ENCODE measurements at places on chromosomes 2 and 18.

DNA sequence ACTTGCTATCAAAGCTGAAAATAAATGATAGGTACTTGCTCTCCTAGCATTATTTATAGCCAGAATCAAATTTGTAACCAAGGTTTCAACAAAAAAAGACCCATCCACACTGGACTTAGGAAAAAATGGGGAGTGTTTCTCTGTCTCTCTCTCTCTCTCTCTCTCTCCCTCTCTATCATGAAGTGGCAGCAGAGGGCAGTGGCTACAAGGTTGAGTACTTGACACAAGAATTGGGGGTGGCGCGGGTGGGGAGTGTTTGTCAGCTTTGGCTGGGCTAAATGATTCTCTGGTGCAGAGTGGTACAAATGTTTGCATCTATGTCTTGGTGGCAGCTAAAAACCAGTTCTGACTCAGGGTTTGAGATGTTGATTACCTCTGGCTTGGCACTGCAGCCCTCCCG lies 85.0 kb downstream of the RBM43 start:
- DNase-seq, result no peak

GRCh38 chr2:210713122-210713521 lies 156.7 kb downstream of the CPS1 start:
- DNase-seq, result no peak

- DNase-seq, result no peak
These were observed 281.0 kb downstream of the SRBD1 start for GRCh38 chr2:45330108-45330507.

DNA sequence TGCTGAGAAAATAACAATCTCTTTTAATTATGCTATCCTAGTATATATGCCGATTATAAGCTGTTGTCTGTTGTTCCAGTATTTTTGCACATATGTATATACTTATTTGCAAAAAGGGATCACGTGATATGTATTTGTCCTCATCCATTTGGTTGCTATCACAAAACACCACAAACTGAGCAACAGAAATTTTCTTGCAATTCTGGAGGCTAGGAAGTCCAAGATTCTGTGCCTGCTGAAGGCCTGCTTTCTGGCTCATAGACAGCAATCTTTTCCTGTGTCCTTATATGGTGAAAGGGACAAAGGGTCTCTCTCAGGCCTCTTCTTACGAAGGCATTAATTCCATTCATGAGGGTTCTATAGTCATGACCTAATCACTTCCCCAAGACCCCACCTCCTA lies 186.5 kb downstream of the LPIN1 start:
- DNase-seq, result no peak

- no peak for DNase-seq
These were observed 44.0 kb upstream of the LRRTM4 start for GRCh38 chr2:77566131-77566530.

DNA sequence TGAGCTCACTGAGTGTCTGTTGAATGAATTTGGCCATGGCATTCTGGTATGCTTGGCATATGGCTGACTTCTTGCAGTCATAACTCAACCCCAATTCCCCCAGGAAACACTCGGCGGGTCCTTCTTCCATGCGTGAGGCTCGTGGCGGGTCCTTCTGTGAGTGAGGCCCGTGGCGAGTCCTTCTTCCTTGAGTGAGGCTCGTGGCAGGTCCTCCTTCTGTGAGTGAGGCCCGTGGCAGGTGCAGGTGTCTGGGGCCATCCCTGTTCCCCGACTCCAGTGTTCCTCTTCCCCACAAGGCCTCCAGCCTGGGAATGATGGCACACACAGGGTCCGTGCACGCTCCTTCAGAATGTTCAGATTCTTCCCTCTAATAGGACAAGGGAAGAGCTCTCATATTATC lies 169.0 kb downstream of the EIPR1 start:
- no peak for DNase-seq

DNA sequence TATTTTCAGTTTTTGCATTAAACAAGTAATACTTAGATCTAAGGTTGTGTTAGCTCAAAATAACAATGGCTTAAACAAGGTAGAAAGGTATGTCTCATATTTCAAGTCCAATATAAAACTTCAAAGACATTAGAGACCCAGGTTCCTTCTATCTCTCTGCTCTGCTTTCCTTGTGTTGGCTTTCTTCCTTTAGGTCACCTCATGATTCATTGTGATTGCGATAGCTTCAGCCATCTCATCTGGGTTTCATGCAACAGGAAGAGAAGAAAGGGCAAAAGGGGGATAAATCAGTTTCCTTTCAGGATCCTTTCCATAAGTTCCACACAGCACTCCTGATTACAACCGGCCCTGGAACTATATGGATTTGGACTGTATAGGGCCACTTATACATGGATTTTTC lies 16.0 kb upstream of the TBR1 start:
- no peak for DNase-seq

DNA sequence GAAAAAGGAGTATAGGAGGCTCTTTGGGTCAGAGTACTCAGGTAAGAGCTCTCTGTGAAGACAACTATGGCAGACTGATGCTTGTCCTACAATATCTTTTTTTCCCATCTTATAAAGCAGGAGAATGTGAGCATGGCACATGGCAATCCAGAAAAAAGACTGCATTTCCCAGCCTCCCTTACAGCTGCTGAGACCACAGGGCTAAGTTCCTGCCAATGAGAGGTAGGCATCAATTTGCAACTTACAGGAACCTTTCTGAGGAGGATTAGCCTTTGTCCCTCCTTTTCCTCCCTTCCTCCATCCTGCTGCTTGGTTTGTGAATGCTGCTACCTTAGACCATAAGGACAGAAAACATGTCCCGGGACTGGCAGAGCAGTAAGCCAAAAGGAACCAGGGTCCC lies 37.8 kb upstream of the ST8SIA5 start:
- DNase-seq, result no peak

DNA sequence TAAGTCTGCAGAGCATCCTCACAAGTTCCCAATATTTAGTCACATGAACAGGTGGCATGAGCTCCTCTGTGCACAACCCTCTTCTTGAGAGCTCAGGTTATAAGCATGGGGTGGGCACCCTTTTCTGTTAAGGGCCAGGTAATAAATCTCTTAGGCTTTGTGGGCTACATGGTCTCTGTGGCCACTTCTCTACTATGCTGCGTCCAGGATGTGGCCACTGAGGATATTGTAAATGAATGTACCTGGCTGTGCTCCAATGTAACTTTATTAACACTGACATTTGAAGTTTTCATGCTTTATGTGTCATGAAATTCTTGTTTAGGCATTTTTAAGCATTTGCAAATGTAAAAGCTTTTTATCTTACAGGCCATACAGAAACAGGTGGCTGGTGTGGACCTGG lies 116.8 kb upstream of the ST6GAL2 start:
- no peak for DNase-seq

GRCh38 chr2:222854773-222855700 lies 5.8 kb upstream of the ACSL3 start:
- DNase-seq, result peak; percentile 74

GRCh38 chr2:220270481-220271070 lies 643.1 kb downstream of the SLC4A3 start:
- DNase-seq, result no peak

DNA sequence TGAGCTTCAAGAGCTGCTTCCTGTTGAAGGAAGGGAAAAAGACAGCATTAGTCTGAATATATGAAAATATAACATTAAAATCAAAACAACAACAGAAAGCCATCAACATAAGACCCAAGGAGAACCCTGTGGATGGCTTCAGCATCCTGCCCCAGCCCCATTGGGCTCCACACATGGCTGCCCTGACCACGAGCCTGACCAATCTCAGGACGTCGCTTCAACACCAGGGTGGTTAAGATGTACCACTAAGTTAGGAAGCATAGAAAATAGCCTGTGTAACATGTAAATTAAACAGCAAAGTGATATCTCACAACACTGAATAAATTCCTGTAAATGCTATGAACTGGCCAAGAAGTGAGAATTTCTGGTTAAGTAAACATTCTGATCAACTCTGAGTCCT lies 77.2 kb upstream of the CD226 start:
- DNase-seq, result no peak

DNA sequence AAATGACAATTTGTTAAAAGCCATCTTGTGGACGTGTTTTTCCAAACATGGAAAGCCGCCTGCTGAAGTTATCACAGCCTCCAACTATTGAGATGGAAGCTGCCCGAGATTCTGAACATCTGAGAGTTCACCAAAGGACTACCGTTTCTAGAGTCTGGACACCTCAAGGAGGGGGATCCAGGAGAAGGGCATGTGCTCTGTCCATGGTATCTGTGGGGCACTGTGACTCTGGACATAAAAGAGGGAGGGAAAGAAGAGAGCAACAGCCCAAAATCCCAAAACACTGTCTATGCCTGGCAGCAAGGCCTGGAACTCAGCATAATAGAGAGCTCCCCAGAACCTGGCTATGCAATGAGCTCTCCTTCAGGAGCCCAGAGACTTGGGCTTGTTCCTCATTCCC lies 319.9 kb downstream of the EN1 start:
- DNase-seq, result no peak

DNA sequence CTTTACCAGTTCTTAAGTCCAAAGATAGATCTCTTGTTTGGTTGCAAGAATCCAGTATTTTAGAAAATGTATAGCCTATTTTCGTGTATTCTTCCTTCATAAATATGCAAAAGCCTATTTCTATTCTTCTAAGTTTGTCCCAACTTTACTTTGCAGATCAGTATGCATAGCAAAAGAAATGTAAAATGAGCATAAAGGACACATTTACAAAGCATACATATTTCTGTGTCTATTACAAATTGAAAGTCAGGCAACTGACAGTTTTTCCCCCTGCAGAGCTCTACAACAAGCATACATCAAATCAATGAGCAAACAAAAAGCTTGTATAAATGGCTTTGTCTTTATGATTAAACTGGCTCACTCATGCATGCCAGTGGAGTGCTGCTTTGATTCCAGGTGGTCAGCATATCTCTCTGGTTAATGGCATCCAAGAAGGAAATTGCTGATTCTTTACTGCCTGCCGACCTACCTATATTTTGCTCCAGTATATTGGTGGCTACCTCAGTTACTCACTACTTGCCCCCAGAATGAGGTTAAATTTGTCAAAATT lies 10.0 kb upstream of the VPS54 start:
- no peak for DNase-seq

DNA sequence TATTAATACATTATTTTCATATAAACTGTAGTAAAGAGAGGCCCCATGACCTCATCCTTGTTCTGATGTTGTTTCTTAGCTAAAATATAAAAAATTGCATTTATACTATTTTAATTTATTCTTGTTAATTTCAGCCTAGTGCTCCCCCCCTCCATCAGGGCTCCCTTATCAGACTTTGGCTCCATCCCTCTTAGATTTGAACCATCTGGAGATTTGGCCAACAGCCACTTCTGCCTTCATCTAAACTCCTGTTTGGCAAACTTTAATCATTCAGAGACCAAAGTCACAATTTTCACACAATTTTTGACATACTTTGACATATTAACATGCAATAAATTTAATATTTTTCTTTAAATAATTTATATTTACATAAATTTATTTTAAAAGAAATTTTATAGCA lies 569.3 kb downstream of the TDRD15 start:
- peak; percentile 47 for DNase-seq

GRCh38 chr2:98114643-98115330 lies 27.8 kb downstream of the VWA3B start:
- no peak for DNase-seq

DNA sequence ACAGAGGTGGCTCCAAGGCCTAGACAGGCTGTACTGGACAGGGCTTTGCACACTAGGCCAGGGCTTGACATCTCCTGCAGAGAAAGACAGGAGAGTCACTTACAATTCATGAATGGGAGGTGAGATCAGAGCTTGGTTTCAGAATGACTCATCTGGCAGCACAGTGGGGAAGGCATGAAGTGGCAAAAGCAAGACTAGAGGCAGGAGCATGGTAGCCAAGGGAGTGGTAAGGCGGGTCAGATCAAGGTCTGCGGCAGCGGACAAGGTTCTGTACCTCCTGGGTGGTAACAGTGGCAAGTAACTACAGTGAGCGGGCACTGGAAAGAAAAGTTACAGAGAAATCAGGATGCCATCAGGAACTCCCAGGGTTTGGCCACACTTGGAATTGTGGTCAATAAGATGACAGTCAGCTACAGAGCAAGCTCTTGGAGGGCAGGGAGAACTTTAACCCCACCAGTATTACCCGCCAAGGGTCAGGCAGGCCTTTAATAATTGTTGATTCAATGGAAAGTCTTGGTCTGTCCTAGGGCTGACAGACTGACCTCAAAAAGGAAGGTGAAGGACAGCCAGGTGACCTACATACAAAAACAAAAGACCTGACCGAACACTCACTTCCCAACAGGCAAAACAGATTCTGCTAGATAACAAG lies 5.7 kb downstream of the MCFD2 start:
- DNase-seq, result no peak

- no peak for DNase-seq
These were observed 86.0 kb upstream of the BARD1 start for GRCh38 chr2:214895469-214895868.

GRCh38 chr2:2024751-2025481 lies 280.6 kb upstream of the PXDN start:
- DNase-seq, result no peak

DNA sequence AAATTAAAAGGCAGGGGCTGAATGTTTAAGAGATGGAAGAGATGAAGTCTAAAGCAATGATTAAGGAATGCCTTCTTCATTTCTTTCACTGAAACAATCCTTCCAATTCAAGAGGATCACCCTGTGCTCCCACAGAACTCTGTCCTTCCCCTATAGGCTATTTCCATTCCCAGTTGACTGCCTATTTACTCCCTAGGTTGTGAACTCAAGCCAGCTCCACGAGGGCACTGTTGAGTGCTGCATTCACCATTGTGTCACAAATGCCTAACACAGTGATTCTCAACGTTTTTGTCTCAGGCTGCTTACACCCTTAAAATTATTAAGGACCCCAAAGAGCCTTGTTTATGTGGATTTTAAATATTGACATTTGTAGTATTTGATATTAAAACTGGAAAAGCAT lies 112.4 kb downstream of the AOX1 start:
- no peak for DNase-seq
